Astrocyte (in vitro differentiated cells and primary cell): ENCODE measurements at places on chromosomes 13 and 19.
A peak's percentile ranks its signal among the peaks of the same experiment; 100 is the strongest.

DNA sequence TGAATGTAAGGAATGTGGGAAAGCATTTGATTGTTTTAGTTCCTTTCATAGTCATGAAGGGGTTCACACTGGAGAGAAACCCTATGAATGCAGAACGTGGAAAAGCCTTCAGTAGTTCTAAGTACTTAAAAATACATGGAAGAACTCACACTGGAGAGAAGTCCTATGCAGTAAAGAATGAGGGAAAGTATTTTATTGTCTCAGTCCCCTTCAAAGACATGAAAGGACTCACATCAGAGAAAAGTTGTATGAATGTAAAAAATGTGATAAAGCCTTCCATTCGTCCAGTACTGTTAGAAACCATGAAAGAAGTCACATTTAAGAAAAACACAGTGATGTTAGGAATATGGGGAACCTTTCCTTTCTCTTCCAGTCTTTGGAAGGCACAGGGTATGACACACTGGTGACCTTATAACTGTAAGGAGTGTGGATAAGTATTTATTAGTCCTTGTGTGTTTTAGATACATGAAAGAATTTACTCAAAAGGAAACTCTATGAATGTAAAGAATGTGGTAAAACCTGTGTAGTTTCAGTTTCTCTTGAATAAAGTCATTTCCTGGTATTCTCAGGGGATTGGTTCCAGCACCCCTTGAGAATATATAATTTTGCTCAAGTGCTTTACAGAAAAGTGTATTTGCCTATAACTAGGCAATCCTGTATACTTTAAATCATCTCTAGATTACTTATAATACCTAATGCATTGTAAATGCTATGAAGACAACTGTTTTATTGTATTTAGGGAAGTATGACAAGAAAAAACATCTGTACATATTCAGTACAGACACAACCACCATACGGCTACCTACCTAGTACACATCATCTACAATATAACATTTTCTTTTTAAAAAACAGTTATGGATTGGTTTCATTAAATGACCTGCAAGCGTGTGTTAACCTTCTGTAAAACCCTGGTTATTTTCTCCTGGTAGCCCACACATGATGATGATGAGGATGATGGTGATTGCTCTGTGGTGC, 52.8 kb downstream of the ZNF823 start:
- no peaks in the 10 kb centered on the region for H3K27me3 ChIP-seq
- no peak for DNase-seq
- H3K27ac ChIP-seq, result no peak overlapping the region
- no peak overlapping the region for H3K4me3 ChIP-seq

- H3K27ac ChIP-seq, result no peak overlapping the region
- H3K4me3 ChIP-seq, result no peak overlapping the region
- no peaks in the 10 kb centered on the region for H3K36me3 ChIP-seq
- DNase-seq, result peak; percentile 57
- no peaks in the 10 kb centered on the region for H3K27me3 ChIP-seq
Observed at GRCh38 chr13:93635616-93636032, 409.0 kb downstream of the GPC6 start.

DNA sequence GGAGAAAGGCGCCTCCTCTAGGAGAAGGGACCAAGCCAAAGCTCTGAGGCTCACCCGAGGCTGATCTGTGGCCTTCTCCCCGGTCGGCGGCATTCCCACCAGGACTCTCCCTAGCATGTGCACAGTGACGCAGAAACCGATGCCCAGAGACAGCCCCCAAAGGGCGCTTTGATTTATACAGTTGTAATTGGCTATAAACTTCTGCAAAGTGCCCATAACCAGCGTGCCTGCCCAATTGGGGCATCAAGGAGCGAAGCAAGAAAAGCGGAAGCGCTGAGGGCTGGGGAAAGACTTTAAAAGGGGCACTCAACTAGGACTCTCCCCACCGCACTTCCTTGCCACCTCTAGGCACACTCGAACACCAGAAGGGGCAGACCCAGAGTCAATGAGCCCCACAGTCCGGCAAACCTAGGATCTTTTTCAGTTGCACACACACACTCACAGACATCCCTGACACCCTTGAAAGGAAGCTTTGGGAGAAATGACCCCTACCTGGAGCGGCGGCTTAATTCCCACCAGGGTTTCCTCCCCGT, 1.8 kb downstream of the CDX2 start:
- H3K27me3 ChIP-seq, result peaks cover 92% of the 10 kb centered on the region
- no peak overlapping the region for H3K4me3 ChIP-seq
- no peaks in the 10 kb centered on the region for H3K4me1 ChIP-seq
- DNase-seq, result no peak
- H3K27ac ChIP-seq, result no peak overlapping the region
- H3K36me3 ChIP-seq, result no peaks in the 10 kb centered on the region

DNA sequence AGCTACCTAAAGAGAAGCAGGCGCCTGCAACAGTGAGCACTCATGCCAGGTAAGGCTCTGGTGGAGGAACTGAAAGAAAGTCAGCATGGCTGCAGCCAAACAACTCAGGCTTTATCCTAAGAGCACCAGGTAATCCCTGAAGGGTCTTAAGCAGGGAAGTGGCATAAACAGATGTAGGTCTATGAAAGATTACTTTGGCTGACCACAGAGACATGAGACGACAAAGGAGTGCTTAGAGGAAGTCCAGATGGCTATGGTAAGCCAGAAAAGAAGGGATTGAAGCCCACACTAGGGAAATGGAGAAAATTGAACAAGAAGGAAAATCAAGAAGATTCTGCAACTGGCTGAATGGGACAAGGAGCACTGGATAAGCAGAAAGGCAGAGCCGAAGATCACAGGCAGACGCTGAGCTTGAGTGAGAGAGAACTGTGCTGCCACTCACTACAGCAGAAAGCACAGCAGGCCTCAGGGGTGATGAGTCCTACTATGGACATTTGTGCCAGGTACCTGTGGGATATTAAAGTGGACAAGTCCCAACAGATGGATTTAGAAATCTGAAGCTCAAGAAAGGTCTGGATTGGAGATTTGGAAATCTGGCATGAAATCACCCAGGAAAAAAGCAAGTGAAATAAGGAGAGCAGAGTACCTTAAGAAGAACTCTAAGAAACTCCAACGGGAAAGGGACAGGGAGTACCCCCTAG, 4.2 kb downstream of the RCBTB1 start:
- peaks cover 6% of the 10 kb centered on the region for H3K36me3 ChIP-seq
- no peak overlapping the region for H3K4me3 ChIP-seq
- H3K27me3 ChIP-seq, result no peaks in the 10 kb centered on the region

DNA sequence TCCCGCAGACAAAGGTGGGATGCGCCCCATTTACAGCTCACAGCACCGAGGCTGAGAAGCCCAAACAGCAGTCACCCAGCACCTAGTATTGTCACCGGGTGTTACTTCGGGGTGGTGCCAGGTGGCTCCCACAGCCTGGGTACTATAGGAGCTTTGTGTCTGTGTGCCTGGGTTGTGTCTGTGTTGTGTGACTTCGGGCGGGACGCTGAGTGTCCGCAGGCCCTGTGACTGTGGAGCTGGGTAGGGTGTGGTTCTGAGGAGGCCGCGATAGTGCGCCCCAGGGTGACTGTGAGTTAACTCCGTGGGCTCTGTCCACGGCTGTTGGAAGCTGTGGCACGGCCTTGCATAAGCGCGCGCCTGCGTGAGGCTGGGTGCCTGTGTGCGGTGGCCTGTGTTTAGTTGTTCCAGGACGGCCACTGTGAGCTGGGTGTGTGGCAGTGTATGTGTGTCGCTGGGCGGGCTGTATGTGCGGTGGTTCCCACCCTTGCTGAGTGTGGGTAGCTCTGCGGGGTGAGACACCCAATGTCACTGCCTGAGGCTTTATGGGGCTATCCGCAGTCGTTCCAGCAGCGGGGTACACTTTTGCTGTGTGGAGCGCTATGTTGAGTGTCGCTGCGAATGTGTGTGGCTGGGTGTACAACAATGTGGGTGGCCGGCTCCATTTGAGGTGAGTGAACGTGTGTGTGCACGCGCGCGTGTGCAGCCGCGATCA, 559 bp upstream of the SSBP4 start:
- H3K4me3 ChIP-seq, result peak overlapping the region; percentile 70
- H3K27ac ChIP-seq, result peak overlapping the region; percentile 11
- H3K27me3 ChIP-seq, result no peaks in the 10 kb centered on the region
- H3K4me1 ChIP-seq, result peaks cover 54% of the 10 kb centered on the region
- H3K36me3 ChIP-seq, result no peaks in the 10 kb centered on the region

DNA sequence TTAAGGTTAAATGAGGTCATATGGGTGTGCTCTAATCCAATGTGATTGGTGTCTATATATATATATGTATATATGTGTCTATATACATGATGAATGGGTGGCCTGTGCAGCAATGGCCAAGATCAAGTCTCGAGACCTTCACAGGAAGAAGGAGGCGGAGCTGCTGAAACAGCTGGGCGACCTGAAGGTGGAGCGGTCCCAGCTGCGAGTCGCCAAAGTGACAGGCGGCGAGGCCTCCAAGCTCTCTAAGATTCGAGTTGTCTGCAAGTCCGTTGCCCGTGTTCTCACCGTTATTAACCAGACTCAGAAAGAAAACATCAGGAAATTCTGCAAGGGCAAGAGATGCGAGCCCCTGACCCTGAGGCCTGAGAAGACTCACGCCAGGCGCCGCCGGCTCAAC, 109.8 kb downstream of the EFNB2 start:
- H3K36me3 ChIP-seq, result no peaks in the 10 kb centered on the region
- no peaks in the 10 kb centered on the region for H3K27me3 ChIP-seq
- no peaks in the 10 kb centered on the region for H3K4me1 ChIP-seq
- H3K27ac ChIP-seq, result no peak overlapping the region
- no peak for DNase-seq
- no peak overlapping the region for H3K4me3 ChIP-seq

GRCh38 chr19:54390942-54391577, 24.2 kb upstream of the TTYH1 start:
- peaks cover 4% of the 10 kb centered on the region for H3K27me3 ChIP-seq
- H3K36me3 ChIP-seq, result no peaks in the 10 kb centered on the region
- peak; percentile 31 for DNase-seq
- H3K27ac ChIP-seq, result no peak overlapping the region

DNA sequence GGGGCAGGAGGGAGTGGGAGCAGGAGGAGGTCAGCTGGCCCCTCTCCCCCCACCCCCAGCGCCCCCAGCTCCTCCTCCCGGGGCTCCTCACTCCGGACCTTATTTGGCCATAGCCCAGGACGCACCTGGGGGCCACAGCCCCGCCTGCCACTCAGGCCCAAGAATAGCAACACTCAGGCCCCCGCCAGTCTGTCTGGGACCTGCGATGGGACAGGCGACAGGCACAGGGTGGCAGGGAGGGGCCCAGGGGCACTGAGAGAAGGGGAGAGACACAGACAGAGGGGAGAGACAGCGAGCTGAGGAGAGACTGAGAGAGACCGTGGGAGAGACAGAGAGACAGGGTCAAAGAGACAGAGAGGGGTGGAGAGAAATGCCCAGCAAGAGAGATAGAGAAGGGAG, 10.2 kb downstream of the JOSD2 start:
- H3K36me3 ChIP-seq, result no peaks in the 10 kb centered on the region
- peaks cover 4% of the 10 kb centered on the region for H3K27me3 ChIP-seq
- DNase-seq, result no peak
- no peak overlapping the region for H3K27ac ChIP-seq
- H3K4me3 ChIP-seq, result no peak overlapping the region

DNA sequence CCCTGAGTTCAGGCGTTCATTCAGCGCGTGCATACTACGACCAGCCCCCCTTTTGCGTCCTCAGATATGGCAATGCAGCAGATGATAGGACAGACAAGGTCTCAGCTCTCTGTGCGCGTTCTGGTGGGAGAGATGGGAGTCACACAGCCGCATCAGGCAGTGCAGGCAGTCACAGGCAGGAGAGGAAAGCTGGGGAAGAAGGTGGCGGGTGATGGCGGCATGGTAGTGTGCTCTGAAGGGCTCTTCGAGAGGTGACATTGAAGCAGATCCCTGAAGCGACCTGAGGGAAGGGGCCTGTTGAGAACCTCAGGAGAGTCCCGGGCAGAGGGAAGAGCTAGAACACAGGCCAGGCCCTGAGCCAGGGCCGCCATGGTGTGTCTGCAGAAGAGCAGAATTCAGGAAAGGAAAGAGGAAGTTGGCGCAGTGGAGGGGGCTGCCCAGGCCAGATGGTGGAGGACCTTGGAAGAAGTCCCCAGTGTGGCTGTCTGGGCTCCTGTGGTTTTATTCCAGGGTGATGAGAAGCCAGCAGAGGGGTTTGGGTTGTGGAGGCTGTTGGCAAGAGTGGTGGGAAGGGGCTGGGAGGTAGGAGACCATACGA, 3.5 kb downstream of the USF2 start:
- H3K36me3 ChIP-seq, result peaks cover 15% of the 10 kb centered on the region
- DNase-seq, result no peak
- no peak overlapping the region for H3K27ac ChIP-seq

GRCh38 chr19:46616631-46617322, 8.1 kb downstream of the PTGIR start:
- peak; percentile 68 for DNase-seq
- no peaks in the 10 kb centered on the region for H3K27me3 ChIP-seq
- H3K4me3 ChIP-seq, result no peak overlapping the region
- H3K4me1 ChIP-seq, result peaks cover 24% of the 10 kb centered on the region
- H3K27ac ChIP-seq, result no peak overlapping the region

- H3K36me3 ChIP-seq, result no peaks in the 10 kb centered on the region
- H3K27me3 ChIP-seq, result no peaks in the 10 kb centered on the region
- H3K4me1 ChIP-seq, result no peaks in the 10 kb centered on the region
- no peak overlapping the region for H3K4me3 ChIP-seq
Observed at GRCh38 chr19:32902448-32902847, 32.9 kb upstream of the SLC7A9 start.

DNA sequence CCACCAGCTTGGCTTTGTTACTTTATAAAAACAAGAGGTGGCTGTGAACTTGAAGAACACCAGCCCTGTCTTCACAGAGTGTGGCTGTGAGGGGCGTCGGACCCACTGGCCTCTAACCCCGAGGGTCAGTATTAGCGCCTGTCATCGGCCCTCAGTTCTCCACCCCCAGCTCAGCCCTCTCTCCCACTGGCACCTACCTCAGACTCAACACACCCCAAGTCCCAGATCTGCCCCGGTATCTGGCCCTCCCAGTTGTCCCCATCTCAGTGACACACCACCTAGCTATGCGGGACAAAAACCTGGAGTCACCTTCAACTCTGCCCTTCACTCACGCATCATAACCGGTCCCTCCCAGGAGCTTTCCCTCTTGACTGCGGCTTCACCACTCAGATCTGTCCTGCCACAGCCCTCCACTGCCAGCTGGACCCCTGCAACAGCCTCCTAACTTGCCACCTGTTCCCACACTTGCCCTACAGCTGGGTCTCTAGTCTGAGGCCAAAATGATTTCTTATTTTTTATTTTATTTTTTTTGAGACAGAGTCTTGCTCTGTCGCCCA, 45.4 kb downstream of the PEPD start:
- H3K4me3 ChIP-seq, result no peak overlapping the region
- H3K4me1 ChIP-seq, result peaks cover 34% of the 10 kb centered on the region
- H3K36me3 ChIP-seq, result no peaks in the 10 kb centered on the region
- no peaks in the 10 kb centered on the region for H3K27me3 ChIP-seq
- no peak for DNase-seq
- no peak overlapping the region for H3K27ac ChIP-seq

- no peak overlapping the region for H3K4me3 ChIP-seq
- no peaks in the 10 kb centered on the region for H3K4me1 ChIP-seq
- H3K36me3 ChIP-seq, result no peaks in the 10 kb centered on the region
- no peaks in the 10 kb centered on the region for H3K27me3 ChIP-seq
Observed at GRCh38 chr13:109610517-109610916, 175.9 kb downstream of the IRS2 start.
